ENCODE measurements at places on chromosomes 7 and 10. TPM values are rescaled to one million over a fixed set of nuclear protein-coding genes. Genes with fewer than 3 reads are reported as not detected.

The VWDE gene
- not detected for total RNA-seq

The NAT16 gene
- not detected for total RNA-seq

The AKR1C1 gene
- 24.1 TPM for total RNA-seq

The WDFY4 gene
- 0.08 TPM for total RNA-seq

The PNLIPRP2 gene
- total RNA-seq, result not detected

The ELFN1 gene
- total RNA-seq, result 0.23 TPM

The HIBADH gene
- 55.8 TPM for total RNA-seq

The RELN gene
- total RNA-seq, result not detected

The PTF1A gene
- not detected for total RNA-seq

The SAMD8 gene
- total RNA-seq, result 22.5 TPM

The SPDYE16 gene
- total RNA-seq, result not detected

The AKR1C3 gene
- 3.7 TPM for total RNA-seq

The CCDC172 gene
- not detected for total RNA-seq

The HNRNPA2B1 gene
- 259 TPM for total RNA-seq

The GOLGA7B gene
- total RNA-seq, result 0.46 TPM

The CCL26 gene
- not detected for total RNA-seq

The NODAL gene
- total RNA-seq, result 0.23 TPM

The PRKAR2B gene
- total RNA-seq, result not detected

The DENND10 gene
- total RNA-seq, result 43.2 TPM

The AGR2 gene
- 2.2 TPM for total RNA-seq

The CYP3A4 gene
- not detected for total RNA-seq

The ZNF33B gene
- total RNA-seq, result 5.5 TPM

Data from hair follicular keratinocyte (primary cell).